Stimulated activated CD8-positive, alpha-beta memory T cell treated with anti-CD3 and anti-CD28 coated beads, Interleukin-2, amount 100 ng/mL, for 1 hour (primary cell): ENCODE measurements at places on chromosomes 2 and 18.

DNA sequence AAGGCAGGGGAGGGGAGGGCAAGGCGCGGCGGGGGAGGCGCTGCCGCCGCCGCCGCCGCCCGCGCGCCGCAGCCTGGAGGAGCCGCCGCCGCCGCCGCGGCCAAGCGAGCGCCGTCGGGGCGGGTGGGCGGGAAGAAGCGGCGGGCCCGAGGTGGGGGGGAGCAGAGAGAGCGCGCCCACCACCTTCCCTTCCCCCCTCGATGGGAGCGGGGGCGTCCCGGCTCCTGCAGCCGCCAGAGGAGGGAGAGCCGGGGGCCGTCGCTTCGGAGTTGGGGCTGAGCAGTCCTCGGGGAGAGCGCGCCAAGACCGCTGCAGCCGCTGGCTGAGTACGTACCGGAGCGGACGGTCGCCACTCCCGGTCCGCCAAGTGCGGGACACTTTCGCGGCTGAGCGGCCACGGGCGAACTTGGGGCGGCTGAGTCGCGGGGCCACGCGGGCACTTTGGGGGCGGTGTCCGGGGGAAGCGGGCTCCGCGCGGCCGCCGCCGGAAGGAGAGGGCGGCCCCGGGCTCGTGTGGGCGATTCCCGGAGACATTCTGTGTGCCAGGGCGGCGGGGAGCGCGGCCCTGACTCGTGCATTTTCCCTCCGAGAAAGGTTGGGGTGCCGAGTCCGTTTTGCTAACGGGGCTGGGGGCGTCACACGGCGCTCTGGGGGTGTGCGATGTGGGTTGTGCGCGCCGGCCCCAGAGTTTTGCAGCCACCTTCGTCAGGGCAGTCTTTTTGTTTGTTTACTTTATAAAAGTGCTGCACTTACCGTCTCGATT is at the start of gene NAB1:
TSS of gene NAB1 (plus strand) at position 49 of the 763 bp plus-strand sequence. CDS start 10,094 bp downstream, outside the sequence.
- peak; percentile 38 for DNase-seq

DNA sequence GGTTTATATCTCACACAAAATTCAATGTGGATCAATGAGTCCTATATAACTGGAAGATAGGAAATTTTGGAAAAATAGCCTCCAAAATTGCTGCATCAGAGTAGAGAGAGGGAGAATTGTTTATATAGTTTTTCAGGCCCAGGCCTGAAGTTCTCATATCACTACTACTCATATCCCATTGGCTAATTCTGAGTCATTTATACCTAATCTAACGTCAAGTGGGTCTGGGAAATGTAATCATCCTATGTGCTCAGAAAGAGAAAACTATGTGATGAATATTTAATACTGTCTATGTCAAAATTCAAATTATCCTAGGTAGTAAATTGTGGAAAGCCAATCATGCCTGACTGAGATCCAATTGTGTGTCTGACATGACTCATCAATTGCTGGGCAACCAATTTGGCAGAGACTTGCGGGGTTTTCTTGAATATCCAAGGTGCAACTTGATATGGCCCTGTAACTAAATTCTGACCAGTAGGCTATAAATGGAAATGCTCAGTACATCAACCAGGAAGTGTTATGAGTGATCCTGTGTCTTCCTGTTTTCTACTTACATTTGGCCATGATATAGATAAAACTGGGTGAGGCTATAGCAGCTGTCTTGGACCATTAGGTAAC is 744.4 kb downstream of the KCNJ3 start:
- no peak for DNase-seq

DNA sequence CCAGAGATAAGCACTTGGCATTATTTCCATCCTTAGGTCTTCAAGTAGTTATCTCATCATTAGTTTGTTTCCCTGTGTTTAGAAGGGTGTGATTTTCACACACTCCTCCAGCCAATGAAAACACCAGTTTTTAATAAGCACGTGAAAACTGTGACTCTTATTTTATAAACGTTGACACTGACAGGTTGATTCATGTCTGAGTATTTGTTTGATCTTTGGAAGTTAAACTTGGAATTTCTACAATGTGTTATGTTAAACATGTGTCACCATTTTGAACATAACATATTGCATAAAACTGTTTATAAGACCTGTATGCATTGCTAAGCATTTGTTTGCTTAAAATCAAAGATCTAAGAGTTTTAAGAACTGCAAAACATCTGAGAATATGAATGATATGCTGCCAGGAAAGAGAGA is 27.6 kb downstream of the SLC40A1 start:
- DNase-seq = no peak

- no peak for DNase-seq
Observed at GRCh38 chr2:201150454-201151020, 32.4 kb upstream of the CASP10 start.

DNA sequence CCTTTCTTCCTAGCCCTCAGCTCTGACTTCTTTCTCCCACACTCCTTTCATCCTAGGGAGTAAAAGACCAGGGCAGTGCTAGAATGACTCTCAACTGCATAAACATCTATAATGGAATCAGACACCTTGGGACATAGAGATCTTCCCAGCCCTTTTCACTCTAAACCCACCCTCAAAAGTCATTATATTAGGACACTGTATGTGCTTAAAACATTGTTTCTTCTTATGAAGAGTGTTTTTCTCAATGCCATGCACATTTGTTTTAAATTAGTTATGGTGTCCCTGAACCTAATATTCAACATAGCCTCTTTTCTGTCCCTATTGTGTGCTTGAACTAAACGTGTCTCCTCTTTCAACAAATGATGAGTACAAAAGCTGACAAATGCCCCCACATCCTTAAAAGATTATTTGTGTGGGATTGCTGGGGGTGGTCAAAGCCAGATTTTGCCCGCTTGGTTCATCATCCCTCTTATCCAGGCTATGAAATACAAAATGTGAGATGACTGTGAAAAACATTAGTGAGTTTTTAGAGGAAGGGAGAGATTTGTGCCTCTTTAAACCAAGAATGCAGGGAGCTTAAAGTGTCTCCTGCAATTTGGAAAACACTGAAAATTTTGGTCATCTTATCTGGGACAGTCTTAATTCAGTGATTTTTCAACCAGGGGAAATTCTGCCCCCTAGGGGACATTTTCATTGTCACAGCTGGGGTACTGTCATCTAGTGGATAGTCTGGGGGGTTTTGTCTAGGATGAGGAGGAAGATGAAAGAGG is 29.0 kb downstream of the SERPINB5 start:
- no peak for DNase-seq

GRCh38 chr2:150167711-150168110 is 319.8 kb downstream of the RND3 start:
- DNase-seq = no peak

GRCh38 chr18:47294801-47295200 is 43.3 kb upstream of the SKOR2 start:
- DNase-seq = no peak

- no peak for DNase-seq
Observed at GRCh38 chr2:145402706-145403277, 882.9 kb upstream of the ZEB2 start.
